ENCODE measurements at places on chromosomes 4 and X.

- no peak for DNase-seq
Observed at GRCh38 chr4:122044501-122044900, 92.6 kb upstream of the TRPC3 start.

- no peak for DNase-seq
Observed at GRCh38 chrX:153844509-153845082, 14.3 kb upstream of the PDZD4 start.

DNA sequence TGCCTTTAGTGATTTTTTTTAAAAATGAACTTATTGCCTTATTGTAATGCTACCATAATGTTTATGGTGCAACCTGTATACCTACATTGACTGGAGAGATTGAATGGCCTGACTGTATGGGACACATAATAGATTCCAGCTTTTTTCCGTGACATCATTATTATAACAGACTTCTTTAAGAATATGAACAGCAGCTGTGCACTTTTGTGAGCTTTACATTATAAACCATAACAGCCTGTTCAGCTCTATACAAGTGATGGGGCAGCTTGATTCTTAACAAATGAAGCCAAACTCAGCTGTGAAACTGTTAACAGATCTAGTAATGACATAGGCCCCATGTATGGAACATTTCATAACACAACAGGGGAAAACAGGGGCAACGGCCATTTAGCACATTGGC is 187.0 kb downstream of the BMPR1B start:
- DNase-seq = no peak

DNA sequence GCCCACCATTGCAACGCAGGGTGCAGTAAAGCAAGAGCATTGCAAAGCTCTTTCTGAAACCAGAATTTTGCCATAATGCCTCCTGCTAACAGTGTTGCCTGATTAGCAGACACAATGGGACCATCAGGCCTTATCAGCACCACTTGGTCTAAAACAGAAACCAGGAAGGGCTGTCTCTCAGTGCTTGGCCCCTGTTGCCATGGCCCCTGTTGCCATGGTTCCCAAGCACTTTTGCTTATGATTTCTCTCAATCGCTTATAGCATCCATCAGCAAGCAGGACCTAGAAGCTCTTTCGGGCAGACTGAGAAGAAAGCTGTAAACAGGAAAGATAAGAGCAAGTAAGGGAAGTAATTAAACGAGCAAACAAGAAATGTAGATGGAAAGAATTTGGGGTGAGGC is 36.8 kb downstream of the RTL5 start:
- DNase-seq = peak; percentile 2

DNA sequence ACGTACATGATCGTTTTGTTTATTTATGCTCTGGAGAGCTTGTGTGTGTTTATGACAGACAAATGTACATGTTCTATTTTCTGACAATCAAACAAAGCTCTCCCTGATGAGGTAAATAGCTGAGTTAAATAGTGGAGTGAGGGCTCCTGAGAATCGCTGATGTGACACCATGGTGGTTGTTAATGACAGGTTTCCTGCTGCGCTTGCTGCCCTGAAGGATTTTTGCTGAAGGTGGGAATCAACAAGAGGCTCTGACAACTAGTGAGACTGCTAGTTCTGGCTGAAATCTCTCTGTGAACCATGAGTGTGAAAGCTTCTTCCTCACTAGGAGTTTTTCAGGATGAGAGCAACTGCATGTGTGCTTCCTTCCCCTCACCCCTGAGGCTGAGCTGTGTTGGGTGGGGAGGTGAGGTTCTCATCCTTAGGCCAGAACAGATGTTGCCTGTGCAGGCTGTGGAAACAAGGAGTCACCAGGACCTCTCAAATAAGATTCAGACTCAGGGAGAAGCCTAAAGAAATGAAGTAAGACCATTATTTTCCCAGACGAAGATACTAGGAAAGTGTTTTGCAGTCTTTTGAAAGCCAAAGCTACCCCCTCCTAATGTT is 173.4 kb upstream of the JADE1 start:
- DNase-seq = no peak

DNA sequence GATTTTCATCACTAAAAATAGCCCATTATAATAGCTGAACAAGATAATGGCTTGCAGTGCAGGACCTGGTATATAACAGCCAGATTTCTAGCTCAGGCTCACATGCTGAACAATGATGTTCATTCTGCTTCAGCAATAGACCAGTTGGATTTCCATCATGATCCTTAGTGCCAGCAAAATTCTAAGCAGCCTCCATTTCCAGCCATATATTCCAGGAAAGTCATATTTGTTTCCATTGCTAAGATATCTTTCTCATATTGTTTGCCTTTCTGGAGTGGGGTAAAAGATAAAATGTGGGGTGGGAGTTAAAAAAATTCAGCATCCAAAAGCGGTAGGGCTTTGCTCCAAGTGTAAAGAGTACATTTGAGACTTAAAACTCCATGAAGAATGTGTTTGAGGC is 2344.1 kb downstream of the PCDH7 start:
- DNase-seq = no peak

- no peak for DNase-seq
Observed at GRCh38 chrX:117959045-117959444, 157.6 kb downstream of the KLHL13 start.

DNA sequence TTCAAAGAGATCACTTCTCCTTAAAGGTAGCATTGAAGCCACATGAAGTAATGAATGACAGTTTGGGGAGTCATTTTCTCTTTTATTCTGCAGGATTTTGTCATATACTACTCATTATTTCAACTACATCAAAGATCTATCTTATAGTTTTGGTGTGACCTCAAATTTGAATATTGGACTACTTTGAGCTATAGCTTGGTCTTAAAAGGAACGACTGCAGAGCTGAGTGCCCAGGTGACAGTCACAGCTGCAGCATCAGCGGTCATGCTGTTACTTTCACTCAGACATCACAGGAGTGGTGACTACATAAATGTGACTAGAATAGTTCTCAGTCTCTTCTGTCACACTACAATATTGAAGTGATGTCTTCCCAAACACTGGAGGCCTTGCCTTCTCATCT is 10.7 kb upstream of the SPCS3 start:
- DNase-seq = no peak

DNA sequence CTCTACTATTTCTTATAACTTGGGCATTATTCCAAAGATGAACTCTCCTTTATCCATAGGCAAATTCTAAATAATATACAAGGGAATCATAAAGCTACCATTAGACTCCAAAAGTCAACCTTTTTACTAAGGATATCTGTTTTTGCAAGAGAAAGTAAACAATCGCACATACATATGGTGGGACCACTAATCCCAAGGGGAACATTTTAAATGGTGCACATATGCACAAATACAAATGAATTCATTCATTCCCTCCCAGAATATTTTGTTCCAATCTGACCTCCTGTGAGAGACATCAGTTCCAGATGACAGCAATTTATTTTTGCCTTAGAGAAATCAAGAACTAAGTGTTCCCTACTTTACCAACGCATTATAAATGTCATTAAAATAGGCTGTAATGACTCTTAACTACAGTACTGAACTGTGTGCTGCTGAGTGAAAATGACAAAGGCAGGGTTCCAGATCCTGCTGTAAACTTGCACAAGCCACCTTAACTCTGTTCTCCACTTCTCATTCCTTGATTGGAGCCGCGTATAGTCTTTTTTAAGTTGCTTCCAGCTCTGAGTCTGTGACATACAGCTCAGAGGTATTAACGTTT is 2.0 kb downstream of the DHX15 start:
- DNase-seq = no peak

DNA sequence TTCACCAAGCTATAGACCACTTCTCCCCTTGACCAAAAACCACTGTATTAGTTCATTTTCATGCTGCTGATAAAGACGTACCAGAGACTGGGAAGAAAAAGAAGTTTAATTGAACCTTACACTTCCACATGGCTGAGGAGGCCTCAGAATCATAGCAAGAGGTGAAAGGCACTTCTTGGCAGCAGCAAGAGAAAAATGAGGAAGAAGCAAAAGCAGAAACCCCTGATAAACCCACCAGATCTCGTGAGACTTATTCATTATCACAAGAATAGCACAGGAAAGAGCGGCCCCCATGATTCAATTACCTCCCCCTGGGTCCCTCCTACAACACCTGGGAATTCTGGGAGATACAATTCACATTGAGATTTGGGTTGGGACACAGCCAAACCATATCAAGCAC is 97.8 kb downstream of the DOCK11 start:
- peak; percentile 24 for DNase-seq

- no peak for DNase-seq
Observed at GRCh38 chrX:107831071-107831730, 5.5 kb downstream of the MID2 start.

GRCh38 chrX:9476810-9477575 is 12.1 kb downstream of the TBL1X start:
- DNase-seq = no peak

GRCh38 chr4:88646528-88647280 is 50.9 kb downstream of the NAP1L5 start:
- DNase-seq = no peak

DNA sequence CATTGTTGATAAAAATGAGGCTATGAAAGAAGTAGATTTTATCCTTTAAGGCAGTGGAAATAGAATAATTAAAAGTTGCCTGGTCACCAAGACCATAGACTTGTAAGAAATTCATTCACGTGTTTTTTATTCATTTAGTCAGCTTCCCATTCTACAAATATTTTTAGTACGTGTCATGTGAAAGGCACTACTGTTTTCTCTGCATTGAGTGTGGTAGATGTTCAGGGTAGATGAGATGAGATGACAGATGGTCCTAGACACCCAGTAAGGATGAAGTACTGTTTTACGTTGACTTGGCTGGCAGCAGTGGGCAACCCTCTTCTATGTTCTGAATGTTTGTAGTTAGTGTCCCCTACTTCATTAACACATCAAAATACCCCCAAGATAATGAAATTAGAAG is 228.1 kb downstream of the ARHGAP24 start:
- DNase-seq = no peak

GRCh38 chr4:147496500-147496899 is 15.6 kb downstream of the EDNRA start:
- no peak for DNase-seq

GRCh38 chr4:130760246-130760645 is 1664.3 kb downstream of the C4orf33 start:
- no peak for DNase-seq

GRCh38 chr4:188691811-188692210 is 552.6 kb downstream of the TRIML1 start:
- DNase-seq = no peak

DNA sequence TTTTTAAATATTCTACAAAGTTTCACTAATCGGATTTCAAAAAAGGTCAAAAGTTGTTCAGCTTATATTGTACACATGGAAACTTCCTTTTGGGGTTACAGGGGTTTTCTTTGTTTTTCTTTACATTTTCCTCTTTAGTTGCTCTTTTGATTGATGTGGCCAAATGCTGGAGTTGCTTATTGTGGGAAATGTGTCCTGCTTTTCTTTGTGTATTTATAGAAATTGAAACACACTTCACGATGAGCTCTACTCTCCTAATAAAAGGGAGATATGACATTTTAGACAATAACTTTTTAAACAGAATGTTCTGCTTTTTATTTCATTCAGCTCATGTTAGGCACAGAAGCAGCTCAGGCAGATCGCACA is 50.7 kb upstream of the SPRY1 start:
- no peak for DNase-seq

GRCh38 chr4:181960384-181960783 is 282.8 kb upstream of the TENM3 start:
- no peak for DNase-seq

GRCh38 chrX:56787734-56788152 is 58.7 kb downstream of the NBDY start:
- DNase-seq = no peak

- no peak for DNase-seq
Observed at GRCh38 chr4:66059556-66059955, 389.3 kb upstream of the EPHA5 start.

GRCh38 chr4:104492183-104492771 is 2.4 kb downstream of the CXXC4 start:
- DNase-seq = peak; percentile 10

GRCh38 chr4:38468339-38468866 is 195.6 kb upstream of the KLF3 start:
- no peak for DNase-seq

- peak; percentile 36 for DNase-seq
Observed at GRCh38 chrX:140664939-140665338, 44.6 kb upstream of the LINC00632 start.

DNA sequence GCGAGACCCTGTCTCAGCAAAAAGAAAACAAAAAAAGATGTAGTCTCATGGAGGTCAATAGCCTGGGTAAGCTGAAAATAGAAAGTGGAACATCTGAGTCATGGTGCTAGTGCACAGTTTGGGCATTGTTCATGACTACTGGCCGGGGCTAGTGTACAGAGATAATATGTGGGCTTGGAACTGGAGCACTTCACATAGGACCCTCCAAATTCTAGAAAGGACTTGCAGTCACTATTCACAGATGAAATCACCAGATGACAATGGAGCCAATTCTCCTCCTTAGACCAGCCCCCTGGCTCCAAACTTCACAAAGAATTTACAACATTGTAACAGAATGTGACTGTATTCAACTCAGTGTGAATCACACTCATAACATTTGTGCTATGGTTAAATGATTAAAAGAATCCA is 367.8 kb upstream of the SLC7A11 start:
- no peak for DNase-seq

DNA sequence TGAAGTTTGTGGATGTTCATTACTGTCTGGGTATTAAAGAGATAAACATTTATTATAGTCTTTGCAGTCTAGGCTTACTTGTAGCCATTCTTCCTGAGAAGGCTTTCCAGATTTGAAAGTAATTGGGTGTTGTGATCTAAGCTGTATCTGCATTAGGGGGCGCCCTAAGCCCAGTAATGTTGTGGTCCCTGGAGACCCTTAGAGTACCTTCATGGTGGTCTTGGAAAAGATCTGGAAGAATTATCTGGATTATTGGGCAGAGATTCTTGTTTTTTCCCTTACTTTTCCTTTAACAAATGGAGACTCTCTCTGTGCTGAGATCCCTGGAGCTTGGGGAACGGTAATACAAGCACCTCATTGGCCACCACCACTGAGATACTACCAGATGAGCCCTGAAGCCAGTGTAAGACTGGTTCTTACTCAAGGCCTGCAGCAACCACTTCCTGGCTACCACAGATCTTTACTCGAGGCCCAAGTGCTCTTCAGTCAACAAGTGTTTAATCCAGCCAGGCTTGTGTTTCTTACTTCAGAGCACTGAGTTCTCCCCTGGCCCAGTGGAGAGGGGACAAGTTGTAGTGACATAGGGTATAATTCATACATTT is 63.1 kb downstream of the RTL3 start:
- DNase-seq = peak; percentile 14

DNA sequence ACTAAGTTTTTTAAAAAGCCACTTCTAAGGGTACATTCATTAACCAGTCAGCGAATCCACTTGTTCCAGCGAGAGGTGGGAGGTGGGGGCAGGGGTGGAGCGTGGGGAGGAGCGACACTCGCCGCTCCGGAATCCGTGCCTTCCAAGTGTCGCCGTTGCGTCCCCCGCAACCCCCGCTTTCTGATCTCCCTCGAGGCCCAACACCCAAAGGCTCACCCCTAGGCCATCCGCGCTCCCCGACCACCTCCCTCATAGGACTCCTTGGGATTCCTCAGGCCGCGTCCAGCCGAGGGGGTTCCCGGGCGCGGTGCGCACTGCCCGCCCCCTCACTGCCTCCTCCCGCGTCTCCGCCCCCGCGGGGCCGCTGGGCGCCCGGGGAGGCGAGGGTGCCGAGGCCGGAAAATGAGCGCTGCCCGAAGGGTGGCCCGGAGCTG is 108.1 kb upstream of the STOX2 start:
- no peak for DNase-seq

Data from Kasumi-1 (cell line).